ENCODE measurements at places on chromosomes 5 and 9.
A peak's percentile ranks its signal among the peaks of the same experiment; 100 is the strongest.

DNA sequence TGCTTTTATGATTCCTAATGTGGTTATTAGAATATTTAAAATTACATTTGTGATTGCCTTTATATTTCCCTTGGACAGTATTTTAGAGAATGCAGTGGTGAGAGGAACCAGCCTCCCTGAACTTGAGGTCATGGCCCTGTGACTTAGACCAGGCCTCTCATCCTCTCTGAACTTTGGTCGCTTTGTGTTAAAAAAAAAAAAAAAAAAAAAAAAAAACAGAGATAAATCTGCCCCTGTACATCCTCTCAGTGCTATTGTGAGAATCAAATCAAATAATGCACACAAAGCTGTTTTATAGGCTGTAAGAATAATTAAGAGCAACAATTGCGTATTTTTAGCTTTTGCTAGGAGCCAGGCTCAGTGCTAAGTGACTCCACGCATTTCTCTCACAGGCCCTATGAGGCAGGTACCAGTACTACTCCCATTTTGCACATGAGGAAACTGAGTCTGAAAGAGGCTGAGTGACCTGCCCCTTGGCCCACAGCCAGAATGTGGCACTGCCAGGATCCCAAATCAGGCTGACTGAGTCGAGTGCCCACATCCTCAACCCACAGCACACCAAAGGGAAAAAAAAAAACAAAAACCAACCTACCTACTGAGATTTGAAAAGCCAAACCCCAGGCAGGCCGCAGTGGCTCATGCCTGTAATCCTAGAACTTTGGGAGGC is 110.3 kb upstream of the LARP1 start:
- no peak for DNase-seq

DNA sequence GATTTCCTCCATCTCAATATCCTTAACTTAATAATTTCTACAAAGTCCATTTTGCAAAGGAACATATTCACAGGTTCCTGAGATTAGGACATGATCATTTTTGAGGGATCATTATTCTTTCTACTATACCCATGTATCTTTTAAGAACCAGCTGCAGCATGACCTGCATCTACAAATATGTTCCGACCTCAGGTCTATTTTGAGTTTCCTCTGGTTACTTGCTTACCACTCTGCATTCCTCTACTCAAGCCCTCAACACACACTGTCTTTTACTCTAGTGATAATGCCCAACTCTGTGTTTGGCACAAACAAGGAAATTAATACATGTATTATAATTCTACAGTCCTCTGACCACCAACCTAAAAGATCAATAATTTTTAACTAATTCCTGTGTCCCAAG is 386.1 kb downstream of the DNAH5 start:
- DNase-seq, result no peak

GRCh38 chr9:99090336-99091130 is 14.4 kb upstream of the TGFBR1 start:
- no peak for DNase-seq

DNA sequence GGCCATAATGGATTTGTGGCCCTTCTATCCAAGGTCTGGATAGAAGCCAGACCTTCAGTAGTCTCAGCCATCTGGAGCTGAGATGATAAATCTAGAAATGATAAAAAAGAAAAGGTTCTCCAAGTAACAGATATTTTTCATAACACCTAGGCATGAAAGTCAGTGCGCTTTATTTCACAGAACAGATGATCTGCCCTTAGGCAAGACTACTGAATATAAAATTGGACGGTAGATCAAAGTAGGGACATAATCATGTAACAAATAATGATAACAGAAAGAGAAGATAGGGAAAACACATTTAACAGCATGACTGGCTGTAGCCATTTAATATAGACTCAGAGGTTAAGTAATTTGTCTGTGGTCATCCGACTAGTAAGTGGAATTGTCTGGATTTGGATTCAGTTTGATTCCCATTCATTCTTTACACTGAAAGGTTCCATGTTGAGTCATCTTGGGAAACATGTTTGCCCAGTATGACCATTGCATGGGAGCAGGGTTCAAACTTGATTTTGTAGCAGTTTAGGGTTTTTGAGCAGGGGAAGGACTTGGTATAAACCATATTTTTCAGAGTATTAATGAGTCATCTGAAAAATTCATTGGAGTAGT is 4.1 kb upstream of the CAVIN4 start:
- DNase-seq, result no peak

DNA sequence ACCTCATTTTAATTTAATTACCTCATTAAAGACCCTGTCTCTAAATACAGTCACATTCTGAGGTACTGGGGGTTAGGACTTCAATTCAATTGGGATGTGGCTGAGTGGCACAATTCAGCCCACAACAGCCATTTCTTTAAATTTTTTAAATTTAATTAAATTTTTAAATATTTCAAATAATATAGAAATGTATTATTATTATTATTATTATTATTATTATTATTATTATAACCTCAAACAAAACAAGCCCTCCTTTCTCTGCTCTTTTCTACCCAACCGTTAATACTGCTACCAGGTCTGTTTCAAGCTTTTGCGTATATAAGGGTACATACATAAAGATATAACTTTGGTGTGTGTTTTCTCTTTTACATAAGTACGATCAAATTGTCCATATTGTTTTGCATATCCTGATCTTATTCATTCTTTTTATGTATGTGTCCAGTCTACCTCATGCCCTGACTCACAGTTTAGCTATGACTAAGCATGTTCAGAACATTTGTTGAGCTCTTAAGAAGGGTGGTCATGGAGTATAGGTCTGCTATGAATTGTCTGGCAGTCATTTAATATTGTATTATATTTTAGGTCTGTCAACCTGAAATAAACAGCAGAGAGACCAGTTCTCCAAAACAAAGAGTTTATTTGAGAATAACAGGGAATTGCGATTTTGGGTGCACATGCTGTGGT is 16.1 kb upstream of the RAB14 start:
- DNase-seq, result no peak

DNA sequence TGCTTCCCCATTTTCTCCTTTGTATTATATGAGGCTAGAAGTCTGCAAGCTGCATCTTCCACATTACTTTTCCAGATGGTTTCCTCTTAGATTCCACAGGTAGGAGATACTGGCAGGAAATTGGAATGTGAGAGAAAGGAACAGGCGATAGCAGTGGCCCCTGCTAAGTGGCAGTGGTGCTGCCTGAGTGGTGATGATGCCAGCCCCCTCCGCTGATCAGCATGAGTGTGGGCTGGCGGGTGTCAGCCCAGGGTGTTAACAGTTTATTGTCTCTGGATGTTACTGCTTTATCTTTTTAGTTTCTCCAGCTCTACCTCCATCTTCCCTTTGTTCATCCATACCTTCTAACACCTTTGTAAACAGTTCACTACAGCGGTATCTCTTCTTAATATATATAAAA is 13.2 kb downstream of the PDE8B start:
- no peak for DNase-seq

- DNase-seq, result no peak
These were observed 26.8 kb upstream of the ANKRD33B start for GRCh38 chr5:10536931-10537579.

GRCh38 chr9:123631862-123632261 is 275.9 kb downstream of the CRB2 start:
- no peak for DNase-seq

DNA sequence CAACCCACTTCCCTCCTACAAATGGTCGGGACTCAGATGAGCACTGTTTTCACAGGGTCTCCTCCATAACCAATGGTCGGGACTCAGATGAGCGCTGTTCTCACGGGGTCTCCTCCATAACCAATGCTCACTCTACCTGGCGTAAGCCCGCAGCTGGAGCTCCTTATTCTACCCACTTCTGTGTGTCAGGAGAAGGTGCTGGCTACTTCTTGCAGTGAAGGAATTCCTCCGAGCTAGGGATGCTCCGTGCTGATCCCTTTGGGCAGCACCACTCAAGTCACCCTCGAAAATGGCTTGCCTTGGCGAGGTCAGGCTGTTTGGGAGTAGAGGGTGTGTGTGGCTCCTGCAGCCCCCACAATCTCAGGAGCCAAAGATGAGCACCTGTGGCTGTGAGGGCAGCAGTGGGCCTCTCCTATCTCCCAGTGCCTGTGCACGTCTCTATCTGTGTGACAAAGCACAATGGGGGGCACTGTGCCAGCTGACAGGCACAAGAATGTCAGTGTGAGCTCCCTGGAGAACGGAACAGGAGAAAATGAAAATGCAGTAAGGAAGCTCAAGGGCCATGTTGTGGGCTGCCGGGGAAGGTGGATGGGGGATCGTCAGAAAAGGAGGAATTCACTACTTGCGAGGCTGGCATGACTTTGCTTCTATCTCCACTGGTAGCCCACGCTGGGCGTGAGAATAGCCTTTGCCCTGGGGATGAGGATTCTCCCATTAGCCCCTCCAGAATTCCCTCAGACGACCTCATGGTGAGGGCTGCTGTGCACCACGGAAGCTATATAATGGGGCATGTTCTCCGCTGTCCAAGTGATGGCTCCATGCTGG is 3.9 kb upstream of the BTNL9 start:
- DNase-seq, result no peak

GRCh38 chr9:16960084-16960483 is 89.6 kb upstream of the BNC2 start:
- no peak for DNase-seq

GRCh38 chr9:101369286-101369685 is 15.5 kb downstream of the BAAT start:
- no peak for DNase-seq

- DNase-seq, result no peak
These were observed 14.0 kb downstream of the COL27A1 start for GRCh38 chr9:114169029-114169951.

DNA sequence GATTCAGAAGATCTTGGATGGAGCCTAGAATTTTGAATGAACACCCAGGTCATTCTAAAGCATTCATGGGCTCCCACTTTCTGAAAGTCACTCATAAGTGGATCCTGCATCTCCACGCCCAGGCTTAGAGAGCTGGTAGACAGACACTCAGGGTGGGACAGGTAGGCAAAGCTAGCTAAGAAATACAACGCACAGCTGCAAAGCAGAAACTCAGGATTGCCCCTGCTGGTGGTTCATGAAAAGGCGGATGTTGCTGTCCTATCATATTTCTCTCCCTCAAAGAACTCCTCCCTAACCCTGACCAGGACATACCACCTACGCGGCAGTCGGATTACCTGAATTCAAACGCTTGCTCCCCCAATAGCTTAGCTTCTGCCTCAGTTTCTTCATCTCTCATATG is 226.5 kb downstream of the GLIS3 start:
- no peak for DNase-seq

GRCh38 chr5:149517461-149518122 is 33.6 kb downstream of the CSNK1A1 start:
- peak; percentile 16 for DNase-seq

DNA sequence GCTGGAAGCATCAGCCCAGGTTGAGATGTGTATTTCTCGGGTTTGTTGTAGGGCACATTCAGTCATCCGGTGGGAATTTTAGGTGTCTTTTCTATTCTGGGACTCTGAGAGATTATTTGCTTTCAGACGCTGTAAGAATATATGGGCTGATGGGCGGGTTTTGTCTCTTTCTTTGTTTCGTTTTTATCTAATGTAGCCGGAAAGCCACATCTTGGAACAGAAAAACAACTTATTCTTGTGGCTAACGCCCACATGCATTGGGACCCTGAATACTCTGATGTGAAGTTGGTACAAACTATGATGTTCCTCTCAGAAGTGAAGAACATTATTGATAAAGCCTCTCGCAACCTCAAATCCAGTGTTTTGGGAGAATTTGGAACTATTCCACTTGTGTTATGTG is 22.4 kb downstream of the SCGB3A1 start:
- DNase-seq, result no peak

GRCh38 chr5:173781816-173782670 is 106.1 kb upstream of the CPEB4 start:
- DNase-seq, result peak; percentile 27

DNA sequence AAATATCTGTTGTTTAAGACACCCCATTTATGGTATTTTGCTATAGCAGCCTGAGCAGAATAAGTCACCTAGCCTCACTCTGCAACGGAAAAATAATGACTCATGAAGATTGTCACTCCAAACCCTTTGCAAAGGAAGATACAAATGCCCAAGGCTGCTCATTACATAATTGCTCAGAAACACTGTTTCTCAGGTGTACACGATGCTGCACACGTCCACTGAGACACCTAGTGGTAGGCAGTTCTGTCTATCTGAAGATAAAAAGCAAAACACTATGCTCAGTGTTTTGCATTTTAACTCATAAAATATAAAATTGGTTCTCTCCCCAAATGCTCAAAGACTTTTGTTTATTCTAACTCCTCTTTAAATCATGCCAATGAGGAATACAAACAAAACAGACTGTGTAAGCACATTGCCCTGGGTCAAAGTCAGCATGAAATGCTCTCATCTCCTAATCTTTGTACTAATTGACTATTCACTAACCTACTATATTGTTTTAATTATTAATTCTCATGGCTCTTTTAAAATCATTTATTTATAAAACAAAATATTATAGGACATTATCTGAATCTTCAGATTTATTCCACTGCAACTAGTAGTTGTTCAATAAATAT is 7.7 kb upstream of the TSLP start:
- DNase-seq, result no peak

DNA sequence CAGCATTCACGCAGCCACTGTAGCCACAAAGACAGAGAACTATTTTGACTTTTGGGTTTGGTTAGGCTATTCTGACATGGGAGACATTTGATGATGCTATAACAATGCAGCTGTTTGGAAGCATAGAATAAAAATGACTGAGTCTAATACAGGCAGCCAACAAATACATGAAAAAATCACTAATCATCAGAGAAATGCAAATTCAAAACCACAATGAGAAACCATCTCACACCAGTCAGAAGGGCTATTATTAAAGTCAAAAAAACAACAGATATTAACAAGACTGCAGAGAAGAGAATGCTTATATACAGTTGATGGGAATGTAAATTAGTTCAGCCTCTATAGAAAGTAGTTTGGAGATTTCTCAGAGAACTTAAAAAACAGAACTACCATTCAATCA is 107.1 kb upstream of the POC5 start:
- DNase-seq, result no peak

DNA sequence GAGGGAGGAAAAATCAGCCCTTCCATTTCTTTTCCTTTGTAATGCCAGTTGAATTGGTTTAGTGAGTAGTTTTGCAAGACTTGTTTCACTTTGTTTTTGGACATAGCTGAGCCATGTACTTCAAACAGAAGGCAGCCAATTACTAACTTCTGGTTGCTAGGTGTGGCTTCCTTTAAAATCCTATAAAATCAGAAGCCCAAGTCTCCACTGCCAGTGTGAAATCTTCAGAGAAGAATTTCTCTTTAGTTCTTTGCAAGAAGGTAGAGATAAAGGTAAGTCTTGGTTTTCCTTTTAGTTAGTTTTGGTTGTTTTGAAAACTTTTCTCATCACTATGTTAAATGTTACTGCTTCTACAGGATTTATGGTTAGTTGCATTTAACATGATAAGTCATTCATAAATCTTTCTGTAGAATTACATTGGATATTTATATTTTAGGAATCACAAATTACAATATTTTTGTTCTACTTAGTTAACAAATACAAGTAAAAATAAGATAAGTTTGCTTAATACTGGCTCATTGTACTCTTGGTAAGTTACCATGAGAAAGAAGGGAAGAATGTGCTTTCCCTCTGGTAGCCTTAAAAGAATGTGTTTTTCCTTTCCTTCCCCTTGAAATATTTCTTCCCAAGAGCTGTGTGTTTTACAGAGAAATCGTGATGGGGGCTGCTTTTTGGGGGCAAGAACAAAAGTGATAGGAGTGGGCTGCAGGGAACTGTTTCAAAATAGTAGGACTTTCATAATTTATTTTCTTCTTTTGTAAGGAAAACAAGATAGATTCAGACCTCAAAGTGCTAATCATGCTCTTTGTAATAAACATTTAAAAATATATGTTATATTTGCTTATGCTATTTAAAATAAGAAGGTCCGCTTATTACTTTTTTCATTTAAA is at the start of gene ANXA1:
ANXA1 (plus strand) TSS at position 213 of the 890 bp plus-strand sequence. CDS start 6,671 bp downstream, outside the sequence.
- DNase-seq, result no peak

GRCh38 chr9:110141227-110141793 is 66.6 kb downstream of the C9orf152 start:
- DNase-seq, result no peak

Measured in nucleus accumbens (tissue), 56 donors.